ENCODE measurements at places on chromosomes 16 and 17. TPM values are rescaled to one million over a fixed set of nuclear protein-coding genes. Genes with fewer than 3 reads are reported as not detected.

TBC1D3B gene
- polyA plus RNA-seq: 5.9 TPM

SPNS2 gene
- 34.6 TPM for polyA plus RNA-seq

SCGB1C2 gene
- polyA plus RNA-seq: not detected

FBXO39 gene
- polyA plus RNA-seq: not detected

KCNJ16 gene
- polyA plus RNA-seq: 0.07 TPM

PIK3R6 gene
- 0.54 TPM for polyA plus RNA-seq
